ENCODE measurements at places on chromosomes 5 and 9.
A peak's percentile ranks its signal among the peaks of the same experiment; 100 is the strongest.

- DNase-seq: no peak
Measured at GRCh38 chr5:430214-430925, 12.6 kb upstream of the EXOC3 start.

DNA sequence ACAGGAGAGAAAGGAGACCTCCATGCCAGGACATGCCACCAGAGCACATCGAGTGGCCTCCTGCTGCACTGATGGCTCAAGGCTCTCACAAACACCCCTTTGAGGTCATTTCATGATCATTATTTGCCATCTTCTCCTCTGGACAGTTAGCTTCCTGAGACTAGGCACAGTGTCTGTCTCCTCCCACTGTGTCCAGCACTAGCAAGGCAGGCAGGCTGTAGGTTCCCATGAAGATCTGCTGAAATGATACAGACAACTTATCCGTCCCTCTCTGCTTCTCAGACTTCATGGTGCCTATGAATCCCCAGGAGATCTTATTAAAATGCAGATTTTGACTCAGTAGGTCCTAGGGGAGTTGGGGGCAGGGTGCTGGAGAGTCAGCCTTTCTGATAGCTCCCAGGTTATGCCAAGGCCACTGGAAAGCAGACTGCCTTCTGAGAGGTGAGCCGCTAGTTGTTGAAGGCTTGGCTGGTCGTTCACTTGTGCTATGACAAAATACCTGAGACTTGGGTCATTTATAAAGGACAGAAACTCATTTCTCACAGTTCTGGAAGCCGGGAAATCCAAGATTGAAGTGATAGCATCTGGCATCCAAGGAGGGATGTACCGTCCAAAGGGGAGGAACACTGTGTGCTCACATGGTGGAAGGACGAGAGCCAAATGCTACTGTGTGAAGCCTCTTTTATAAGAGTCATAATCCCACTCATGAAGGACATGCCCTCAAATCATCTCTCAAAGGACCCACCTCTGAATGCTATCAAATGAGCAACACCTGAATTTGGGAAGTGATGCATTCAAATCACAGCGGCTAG lies 183.4 kb downstream of the SPOCK1 start:
- no peak for DNase-seq

GRCh38 chr5:139676951-139677735 lies 29.0 kb downstream of the CXXC5 start:
- DNase-seq: peak; percentile 72

DNA sequence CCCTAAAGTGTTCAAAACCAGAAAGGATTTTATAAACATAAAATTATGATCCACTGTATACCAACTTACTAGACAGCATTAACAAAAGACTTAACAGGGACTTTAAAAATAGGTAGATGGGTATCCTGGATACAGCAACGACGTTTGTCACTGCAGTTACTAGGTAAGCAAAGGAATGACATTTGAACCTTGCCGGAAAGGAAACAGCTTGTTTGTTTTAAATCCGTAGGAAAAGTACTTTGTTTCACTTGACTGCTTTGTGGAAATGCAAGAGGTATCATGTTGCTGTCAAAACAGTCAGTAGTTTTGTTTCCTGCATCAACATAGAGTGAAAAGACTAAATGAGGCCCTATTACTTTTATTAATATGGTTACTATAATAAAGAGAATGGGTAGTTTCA lies 122.9 kb downstream of the CDC42SE2 start:
- no peak for DNase-seq

DNA sequence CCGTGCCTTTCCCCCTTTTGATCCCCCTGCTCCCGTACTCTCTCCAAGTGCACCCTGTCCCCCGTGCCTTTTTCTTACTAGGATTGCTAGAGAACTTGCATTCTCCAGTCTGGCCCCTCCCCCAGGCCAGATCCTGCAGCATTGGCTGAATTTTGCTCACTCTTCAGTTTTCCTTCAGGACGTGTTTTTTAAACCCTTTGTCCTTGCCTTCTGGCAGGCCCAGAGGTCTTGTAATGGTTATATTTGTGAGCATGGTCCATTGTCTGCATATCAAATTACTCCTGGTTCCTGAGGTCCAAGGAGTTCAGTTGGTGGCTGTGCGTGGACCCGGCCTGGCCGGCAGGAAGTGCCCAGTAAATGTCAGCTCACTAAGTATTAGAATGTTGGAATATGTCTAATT lies 606 bp downstream of the TBC1D13 start:
- peak; percentile 16 for DNase-seq

DNA sequence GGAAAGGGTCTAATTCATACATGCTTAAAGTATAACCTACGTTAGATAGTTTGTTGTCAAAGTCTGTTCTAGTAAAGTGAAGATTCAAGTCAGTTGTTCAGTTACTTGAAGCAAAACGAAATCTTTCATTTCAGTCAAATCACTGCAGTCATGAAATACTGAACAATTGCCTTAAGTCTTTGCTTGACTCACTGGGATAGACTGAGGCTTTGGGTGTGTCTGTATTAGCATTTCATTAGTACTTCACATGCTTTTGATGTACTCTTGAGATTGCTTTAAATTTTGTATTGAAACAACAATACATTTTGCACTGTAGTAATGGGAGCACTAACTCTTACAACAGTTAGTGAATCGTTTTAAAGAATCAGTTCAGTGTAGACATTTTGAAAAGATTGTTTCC lies 4.0 kb upstream of the CMYA5 start:
- no peak for DNase-seq

DNA sequence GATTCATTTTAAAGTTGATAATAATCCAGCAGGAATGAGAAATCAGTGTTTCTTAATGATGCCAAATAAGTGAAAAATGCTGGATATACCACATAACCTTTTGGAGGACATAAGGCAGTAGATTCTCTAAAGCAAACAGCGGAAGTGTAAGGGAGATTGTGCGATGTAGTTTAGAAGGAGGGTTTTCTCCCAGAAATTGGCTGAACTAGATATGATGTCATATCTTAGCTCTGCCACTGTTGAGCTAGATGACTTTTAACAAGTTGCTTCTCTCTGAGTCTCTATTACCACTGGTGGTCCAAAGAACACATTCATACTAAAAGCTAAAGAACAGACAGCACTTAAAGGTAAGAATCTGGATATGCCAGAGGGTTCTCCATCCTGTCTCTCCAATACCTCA lies 107.0 kb downstream of the NR6A1 start:
- no peak for DNase-seq

DNA sequence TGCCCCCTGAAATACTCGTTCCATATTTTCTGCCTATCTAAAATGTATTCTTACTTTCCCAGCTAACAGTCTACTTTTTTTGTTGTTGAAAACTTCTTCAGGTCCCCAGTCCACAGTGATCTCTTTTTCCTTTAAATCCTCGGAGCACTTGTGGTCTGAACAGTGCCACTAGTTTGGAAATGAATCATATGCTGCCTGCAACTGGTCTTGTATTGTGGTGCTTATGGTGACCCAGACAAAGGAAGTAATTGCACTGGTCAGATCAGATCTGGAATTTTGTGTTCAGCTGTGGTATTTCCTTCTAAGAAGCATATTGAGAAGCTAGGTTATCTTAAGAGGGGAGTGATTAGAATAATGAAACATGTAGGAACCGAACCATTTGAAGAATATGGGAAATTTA lies 2.9 kb downstream of the UNC13B start:
- DNase-seq: no peak

DNA sequence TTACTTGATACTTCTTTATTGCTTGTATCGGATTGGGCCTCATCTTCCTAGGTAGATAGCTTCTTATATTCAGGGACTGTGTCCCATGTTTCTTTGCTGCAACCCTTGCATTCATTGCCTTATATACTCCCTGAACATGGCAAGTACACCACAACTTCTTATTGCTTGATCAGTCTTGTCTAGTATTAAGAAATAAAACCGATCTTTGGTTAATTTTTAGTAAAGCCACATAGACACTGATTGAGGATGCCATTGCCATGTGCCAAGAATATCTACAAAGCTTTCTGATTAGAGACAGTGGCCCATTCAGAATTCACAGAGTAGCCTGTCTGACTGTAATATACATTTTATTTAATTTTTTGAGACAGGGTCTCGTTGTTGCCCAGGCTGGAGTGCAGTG lies 34.7 kb upstream of the ANKRD55 start:
- no peak for DNase-seq

DNA sequence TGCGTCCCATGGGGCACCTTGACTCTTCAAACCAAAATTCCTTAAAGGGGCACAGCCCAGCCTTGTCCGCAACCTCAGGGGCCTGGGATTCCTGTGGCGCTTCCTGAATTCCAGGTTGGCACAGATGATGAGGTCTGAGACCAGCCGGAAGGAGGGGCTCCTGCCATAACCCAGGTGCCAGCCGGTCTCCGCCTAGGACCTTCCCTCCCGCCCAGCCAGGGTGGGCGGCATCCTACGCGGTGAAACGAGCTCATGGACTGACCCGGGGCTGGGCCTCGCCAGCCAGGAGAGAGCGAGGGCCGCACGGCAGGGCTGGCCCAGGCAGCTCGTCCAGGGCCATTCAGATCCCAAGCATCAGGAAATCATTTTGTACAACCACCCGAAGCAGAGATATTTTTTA lies 23.0 kb downstream of the AMBP start:
- no peak for DNase-seq

- DNase-seq: no peak
Measured at GRCh38 chr5:91059409-91059808, 323.7 kb downstream of the ARRDC3 start.

- DNase-seq: no peak
Measured at GRCh38 chr5:73796164-73797131, 170.5 kb downstream of the ARHGEF28 start.

GRCh38 chr5:67677422-67677970 lies 480.9 kb upstream of the CD180 start:
- DNase-seq: peak; percentile 98

GRCh38 chr5:20949636-20950035 lies 961.6 kb upstream of the CDH18 start:
- DNase-seq: no peak

DNA sequence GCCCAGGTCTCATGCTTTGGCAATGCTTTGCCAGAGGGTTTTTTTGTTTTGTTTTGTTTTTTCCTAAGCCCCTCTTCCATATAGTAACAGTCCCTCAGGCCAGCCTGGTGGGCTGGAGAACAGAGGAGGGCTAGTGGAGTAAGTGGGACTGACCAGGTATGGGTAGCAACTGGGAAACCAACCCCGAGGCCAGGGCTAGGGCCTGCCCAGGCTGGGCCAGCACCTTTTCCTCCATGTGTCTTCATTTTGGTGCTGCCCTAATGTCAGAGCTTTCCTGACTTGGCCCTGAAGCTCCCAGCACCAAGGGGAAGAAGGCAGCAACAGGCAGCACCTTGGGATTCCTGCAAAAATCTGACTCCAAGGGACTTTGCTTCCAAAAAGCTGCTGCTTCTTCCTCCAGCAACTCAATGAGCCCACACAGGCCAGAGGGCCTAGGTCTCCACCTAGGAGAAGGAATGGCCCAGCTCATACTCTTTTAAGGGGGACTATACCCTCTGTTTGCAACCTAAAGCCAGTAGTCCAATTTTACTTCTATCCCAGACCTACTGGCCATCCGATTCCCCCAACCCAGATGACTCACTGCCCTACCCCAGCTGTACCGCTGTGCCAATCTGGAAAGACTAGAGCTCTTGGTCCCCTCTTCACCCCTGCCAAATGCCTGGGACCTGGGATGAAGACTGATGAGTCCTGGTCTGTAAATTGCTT lies 105.1 kb downstream of the PSD2 start:
- DNase-seq: no peak

GRCh38 chr5:129652349-129653056 lies 95.4 kb upstream of the MINAR2 start:
- no peak for DNase-seq

DNA sequence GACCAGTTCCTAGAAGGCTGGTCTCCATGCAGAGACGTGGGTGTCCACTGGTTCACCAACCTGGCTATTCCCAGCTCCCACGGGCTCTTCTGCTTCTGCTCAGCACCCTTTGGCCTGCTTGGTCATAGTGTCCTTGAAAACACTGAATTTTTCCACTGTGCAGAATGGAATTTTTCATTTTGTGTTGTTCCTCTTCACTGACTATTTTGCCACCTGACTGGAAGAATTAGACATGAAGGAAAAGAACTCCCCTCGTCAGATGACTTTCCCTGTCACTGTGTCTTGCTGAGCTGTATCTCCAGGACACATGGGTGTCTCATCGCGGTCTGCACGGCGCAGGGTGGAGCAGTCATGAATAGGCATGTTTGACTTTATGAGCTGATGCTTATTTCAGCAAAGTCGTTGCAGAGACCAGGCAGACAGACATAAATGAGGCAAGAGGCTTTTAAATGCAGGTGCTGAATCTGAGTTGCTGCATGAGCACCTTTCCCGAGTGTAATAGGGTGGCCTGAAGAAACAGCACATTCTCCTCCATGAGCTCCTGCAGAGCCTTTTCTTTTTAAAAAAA lies 50.2 kb upstream of the SEMA4D start:
- no peak for DNase-seq

GRCh38 chr9:82106536-82106935 lies 118.0 kb downstream of the SPATA31D1 start:
- no peak for DNase-seq

DNA sequence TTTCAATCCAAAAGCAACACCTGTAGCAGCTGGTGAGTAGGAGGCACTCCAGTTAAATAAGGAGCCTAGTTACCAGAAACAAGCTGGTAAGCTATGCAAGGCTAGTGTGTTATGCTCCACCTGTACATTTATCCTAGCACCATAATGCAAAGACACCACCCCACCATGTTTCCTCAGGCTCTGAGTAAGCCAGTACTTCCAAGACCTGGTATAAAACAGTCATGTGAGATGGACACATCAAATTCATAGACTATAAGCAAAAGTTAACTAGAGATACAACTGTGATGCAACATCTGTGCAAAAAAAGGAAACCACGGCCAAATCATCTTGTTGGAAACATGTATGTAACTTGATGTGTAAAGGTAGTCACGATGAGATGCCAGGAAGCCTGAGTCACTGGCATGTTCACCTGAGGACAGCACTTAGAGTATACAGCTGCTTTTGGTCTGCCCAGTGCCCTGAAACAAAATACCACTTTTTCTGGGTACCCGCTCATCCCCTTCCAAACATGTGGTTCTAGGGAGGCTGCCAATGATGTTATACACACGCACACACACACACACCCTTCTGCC lies 66.1 kb downstream of the CDK5RAP2 start:
- no peak for DNase-seq

DNA sequence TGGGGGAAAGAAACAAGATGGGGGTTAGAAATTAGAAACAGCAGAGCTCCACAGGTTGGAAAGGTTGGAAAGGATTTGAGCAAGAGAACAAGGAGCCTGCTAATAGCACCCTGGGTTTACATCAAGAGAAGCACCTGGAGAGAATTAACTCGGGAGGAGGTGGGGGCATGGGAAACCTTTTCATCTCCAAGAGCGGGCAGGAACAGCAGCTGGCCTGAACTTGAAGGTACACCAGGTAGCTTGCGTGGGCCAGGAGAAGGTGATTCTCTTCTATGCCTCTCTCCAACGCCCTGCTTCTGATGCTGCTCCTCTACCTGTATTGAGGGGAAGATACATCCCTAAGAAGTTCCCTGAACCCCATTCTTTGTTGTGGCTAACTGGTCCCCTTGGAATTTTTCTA lies 37.1 kb upstream of the GLRX start:
- no peak for DNase-seq

DNA sequence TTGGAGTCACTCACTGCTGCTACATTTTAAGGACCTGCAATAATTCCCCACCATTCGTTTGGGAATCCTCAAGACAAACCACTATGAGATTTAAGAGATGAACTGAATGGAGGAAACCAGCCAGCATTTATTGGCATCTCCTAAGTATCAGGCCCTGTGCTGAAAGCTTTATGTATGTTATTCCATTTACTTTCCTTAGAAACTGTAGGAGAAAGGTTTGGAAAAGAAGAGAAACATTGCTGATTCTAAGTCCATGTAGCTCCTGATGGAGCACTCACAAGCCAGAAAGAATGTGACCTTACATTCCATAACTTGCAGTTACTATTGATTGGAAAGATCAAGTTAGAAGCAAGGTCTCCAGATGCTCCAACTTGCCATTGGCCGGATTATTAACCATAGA lies 267.4 kb downstream of the GAS1 start:
- DNase-seq: no peak
